Activated naive CD8-positive, alpha-beta T cell treated with anti-CD3 and anti-CD28 coated beads, Interleukin-2, amount 50 U/mL, for 24 hours (primary cell): ENCODE measurements at places on chromosomes 3 and 15.

DNA sequence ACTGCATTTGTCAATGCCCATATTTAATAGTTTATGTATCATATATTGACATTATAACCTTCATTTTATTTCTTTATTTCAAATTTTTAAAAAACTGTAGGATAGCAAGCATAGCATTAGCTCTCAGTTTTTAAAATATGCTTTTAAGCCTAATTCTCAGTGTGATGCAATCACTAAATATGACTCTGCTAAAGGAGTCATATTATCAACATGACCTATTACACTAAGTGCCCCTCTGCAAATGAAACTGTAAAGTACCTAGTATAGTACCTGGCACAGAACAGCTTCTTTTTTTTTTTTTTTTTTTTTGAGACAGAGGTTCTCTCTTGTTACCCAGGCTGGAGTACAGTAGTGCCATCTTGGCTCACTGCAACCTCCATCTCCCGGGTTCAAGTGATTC lies 179.4 kb upstream of the CGNL1 start:
- no peak for DNase-seq

DNA sequence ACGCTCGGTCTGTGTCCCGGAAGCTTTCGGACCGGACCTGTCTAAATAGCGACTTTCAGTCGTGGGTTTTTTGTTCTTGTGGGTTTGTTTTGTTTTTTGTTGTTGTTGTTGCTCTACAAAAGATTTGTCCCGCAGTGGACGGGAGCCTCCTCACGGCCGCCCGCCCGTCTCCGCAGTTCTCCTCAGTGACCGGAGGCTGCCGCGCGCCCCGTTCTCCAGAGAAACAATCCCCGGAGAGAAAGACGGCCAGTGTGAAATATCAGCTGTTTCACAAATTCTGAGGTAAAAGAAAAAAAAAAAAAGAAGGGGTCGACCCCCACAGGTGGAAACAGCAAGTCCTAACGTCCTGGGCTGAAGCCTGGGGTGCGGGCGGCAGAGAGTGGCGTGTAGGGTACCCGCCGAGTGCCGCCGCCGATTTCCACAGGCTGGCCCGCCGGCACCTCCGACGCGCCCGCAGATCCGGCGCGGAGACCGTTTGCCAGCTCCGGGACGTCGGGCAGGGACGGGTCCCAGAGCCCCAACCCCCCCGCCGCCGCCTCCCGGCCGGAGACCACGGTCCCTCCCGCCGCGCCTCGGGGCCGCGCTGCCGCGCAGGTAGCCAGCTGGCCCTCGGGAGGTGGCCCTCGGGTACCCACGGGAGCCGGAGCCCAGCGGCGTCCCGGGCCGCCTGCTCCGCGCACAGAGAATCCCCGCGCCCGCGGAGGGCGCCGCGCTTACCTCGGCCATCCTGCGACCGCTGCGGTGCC lies 478 bp downstream of the BNC1 start:
- DNase-seq = no peak

DNA sequence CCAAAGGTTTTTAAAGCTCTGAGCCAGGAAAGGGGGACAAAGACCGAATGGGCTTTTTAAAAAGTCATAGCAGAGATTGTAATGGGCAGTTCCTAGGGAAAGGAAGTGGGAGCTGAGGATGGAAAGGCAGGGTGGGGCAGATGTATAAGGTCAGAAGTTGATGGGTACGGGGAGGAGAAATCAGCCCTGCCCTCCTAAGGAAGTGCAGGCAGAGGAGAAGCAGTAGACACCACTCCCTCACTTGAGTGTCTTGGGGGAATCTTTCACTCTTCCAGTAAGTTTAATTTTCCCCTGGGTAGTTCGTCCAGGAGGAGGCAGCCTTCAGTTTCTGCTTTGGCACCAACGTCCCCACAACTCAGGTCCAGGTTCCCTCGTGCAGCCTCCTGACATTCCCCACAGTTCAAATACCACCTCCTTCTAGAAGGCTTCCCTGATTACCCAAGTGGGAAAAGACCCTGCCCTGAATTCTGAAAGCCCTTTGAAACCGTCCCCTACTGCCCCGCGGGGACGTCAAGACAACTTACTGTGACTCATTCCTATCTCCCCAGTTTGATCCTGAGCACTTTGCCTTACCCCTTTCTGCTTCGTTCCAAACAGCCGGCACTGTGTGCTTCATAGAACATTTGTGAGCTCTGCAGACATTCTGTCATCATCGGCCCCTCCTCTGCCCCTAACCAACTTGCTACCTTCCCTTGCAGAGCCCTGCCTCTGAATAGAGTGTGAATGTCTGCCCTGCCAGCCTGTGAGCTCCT lies 14.3 kb upstream of the SRP14 start:
- no peak for DNase-seq

- peak; percentile 24 for DNase-seq
These were observed 154.3 kb downstream of the NSMCE3 start for GRCh38 chr15:29115093-29115991.

DNA sequence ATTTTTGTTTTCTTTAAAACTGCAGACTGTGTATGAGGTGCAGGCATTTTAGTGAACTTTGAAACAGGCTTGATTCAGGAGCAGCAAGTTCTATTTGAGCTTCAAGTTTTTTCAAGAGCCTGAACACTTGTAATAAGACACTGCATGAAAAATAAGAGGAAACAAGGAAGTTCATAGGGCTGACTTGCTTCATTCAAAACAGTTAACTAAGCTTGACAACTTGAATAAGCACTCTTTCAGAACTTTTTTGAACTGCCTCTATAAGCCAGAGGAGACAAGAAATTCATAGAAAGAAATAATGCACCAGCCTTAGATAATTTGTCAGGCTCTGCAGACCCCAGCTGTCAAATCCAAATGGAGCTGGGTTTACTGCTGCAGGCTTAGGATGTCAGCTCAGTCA lies 130.2 kb downstream of the SSR3 start:
- no peak for DNase-seq

- DNase-seq = no peak
These were observed 120.1 kb downstream of the RPL22L1 start for GRCh38 chr3:170749765-170750477.

DNA sequence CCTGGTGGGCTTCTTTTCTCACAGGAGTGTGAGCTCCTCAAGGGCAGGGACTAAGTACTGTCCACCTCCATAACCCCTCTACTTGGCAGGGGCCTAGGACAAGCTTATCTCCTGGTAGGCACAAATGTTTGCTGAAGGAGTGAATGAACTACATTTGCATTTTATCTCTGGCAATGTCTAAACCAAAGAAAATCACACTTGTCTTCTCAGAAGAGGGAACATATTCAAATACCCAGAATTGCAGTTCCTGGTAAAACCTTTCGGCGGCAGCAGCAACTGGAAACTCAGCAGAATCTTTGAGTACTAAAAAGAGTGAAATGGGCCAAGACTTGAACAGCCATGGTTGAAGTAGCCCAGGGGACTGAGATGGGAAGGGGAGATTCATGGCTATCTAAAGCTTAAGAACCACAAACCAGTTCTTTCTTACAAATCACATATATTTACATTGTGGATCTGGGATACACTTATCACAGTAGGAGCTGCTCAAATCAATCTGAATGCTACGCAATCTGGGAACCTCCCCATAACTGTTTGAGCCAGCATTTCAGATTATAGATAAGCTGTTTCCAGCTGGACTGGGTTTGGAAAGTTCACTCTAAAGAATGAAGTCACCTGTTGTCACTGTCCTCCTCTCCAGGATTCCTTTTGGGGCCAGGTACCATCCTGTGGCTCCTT lies 18.7 kb upstream of the PTPN9 start:
- DNase-seq = peak; percentile 22

- peak; percentile 24 for DNase-seq
These were observed 82.7 kb downstream of the SLC25A26 start for GRCh38 chr3:66303491-66303901.

- DNase-seq = no peak
These were observed 25.5 kb upstream of the KLF13 start for GRCh38 chr15:31300981-31301672.

DNA sequence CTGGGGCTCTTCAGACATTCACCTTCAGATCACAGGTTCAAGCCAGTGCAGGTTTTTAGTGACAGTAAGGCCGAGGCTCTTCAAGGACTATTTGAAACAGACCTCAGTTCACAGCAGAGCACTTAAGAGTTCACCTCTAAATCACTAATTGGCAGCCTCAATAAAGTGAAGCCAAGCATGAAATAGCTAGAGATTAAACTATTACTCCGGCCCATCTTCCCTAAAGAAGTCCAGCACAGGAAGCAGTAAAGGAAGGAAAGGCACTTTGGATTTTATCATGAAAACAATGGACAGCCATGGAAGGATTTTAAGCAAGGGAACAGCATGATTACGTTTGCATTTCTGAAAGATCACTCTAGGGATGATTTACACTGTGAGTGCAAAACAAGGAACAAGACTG lies 27.6 kb upstream of the ARL6 start:
- no peak for DNase-seq

- DNase-seq = no peak
These were observed 50.0 kb downstream of the AMOTL2 start for GRCh38 chr3:134323966-134324962.

DNA sequence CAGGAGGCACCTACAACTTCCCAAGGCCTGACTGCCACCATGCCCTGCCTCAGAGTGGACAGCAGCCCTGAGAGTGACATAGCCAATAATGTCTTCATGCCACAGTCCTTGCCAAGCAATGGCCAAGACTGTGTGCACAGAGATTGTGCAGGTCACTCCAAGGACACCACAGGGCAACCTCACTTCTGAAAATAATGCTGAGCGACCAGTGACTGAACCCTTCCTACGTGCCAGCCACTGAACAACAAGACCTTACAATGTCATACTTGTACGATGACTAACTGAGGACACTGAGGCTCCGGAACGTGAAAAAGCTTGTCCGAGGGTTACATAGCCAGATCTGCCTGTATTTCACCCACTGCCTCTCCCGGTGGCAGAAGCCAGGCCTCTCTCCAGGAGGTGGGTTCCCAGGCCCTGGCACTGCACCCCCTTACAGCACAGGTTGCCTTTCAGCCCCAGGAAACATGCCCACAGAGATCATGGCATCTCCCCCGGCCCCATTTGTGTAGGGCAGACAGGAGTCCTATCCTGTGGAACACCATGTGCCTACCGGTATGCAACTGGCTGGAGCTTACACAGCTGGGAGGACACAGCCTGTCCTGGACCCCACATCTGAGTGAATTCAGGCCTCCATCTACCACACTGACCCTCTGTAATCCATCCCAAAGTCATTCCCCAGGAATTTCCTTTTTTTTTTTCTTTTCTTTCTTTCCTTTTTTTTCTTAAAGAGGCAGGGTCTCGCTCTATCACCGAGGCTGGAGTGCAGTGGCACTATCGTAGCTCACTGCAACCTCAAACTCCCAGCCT lies 72.3 kb downstream of the SLC12A8 start:
- DNase-seq = no peak

DNA sequence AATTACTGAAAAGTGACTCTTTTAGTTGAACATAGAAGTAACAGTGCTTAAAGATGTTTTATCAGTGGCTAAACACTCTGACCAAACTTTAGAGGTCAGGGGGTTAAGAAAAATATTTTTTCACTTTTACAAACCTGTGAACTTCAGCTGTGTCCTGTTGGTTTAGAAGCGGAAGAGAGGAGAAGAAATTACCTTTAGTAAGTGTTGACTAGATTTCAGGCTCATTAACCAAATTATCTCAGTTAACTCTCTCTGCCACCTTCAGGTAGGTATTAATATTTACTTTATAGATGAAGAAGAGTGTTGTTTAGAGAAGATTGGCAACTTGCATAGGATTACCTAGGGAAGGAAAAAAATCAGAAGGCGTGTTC lies 151.9 kb upstream of the CMC1 start:
- DNase-seq = no peak

DNA sequence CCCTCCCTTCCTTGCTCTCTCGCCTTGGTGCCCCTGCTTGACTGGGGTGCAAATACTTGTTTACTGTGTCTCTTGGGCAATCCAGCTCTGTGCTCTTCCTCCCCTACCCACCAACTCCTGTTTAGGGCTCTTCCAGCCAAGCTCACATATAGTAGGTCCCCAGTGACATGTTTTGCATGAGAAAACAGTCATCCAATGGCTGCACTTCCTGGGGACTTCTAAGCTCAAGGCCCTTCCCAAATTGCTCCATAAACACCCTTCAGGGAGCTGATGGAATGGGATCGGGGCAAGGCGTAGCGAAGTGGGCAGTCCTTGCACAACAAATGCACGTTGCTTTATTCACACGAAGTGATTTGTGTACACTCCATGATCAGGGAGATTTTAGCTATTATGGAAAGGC lies 9.4 kb upstream of the COPG1 start:
- no peak for DNase-seq

DNA sequence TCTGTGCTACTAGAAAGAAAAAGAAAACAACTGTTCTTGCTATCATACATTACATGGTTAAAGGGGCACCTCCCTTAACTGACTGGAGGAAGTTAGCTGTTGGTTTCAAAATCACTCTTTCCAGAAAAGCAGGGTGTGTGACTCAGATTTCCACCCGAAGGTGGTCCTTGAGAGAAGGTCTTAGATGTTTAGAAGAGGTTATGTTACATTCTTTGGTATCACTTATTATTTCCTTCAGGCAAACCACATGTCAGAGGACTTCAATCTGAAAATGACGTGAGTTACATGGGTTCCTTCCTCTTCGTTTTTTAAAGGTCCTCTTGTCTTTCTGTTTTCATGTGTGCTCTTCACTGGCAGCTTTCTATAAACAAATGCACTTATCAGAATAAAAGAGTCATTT lies 307.9 kb upstream of the CBLB start:
- DNase-seq = peak; percentile 39

DNA sequence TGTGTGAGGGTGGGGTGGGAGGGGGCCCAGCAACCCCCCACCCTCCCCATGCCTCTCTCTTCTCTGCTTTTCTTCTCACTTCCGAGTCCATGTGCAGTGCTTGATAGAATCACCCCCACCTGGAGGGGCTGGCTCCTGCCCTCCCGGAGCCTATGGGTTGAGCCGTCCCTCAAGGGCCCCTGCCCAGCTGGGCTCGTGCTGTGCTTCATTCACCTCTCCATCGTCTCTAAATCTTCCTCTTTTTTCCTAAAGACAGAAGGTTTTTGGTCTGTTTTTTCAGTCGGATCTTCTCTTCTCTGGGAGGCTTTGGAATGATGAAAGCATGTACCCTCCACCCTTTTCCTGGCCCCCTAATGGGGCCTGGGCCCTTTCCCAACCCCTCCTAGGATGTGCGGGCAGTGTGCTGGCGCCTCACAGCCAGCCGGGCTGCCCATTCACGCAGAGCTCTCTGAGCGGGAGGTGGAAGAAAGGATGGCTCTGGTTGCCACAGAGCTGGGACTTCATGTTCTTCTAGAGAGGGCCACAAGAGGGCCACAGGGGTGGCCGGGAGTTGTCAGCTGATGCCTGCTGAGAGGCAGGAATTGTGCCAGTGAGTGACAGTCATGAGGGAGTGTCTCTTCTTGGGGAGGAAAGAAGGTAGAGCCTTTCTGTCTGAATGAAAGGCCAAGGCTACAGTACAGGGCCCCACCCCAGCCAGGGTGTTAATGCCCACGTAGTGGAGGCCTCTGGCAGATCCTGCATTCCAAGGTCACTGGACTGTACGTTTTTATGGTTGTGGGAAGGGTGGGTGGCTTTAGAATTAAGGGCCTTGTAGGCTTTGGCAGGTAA lies 8.1 kb downstream of the FAM131A start:
- no peak for DNase-seq
